ENCODE measurements at places on chromosomes 7 and 10. TPM values are rescaled to one million over a fixed set of nuclear protein-coding genes. Genes with fewer than 3 reads are reported as not detected.

CYREN gene
- 42.9 TPM for total RNA-seq

MSS51 gene
- 2.1 TPM for total RNA-seq

KCNMA1 gene
- total RNA-seq = 116 TPM

CRTAC1 gene
- total RNA-seq = 0.07 TPM

AMZ1 gene
- 0.50 TPM for total RNA-seq

RNF148 gene
- total RNA-seq = 0.43 TPM

CHN2 gene
- total RNA-seq = not detected

CHAT gene
- total RNA-seq = not detected

CRYGN gene
- total RNA-seq = not detected

MOGAT3 gene
- total RNA-seq = not detected

HOXA10 gene
- total RNA-seq = not detected

AMPH gene
- total RNA-seq = 0.13 TPM

GIMAP6 gene
- 0.46 TPM for total RNA-seq

FGL2 gene
- 86.5 TPM for total RNA-seq

ITIH5 gene
- 3.6 TPM for total RNA-seq

PODXL gene
- 1.6 TPM for total RNA-seq

LRRN3 gene
- total RNA-seq = 7.4 TPM

SFTPD gene
- total RNA-seq = 0.13 TPM

SFXN2 gene
- total RNA-seq = 6.7 TPM

ATP6V0A4 gene
- not detected for total RNA-seq

DYDC2 gene
- not detected for total RNA-seq

LAMB4 gene
- 0.30 TPM for total RNA-seq

NXPH1 gene
- total RNA-seq = not detected

HIBADH gene
- total RNA-seq = 53.9 TPM

AGR2 gene
- total RNA-seq = not detected
